ENCODE measurements at places on chromosomes 2 and 18.

DNA sequence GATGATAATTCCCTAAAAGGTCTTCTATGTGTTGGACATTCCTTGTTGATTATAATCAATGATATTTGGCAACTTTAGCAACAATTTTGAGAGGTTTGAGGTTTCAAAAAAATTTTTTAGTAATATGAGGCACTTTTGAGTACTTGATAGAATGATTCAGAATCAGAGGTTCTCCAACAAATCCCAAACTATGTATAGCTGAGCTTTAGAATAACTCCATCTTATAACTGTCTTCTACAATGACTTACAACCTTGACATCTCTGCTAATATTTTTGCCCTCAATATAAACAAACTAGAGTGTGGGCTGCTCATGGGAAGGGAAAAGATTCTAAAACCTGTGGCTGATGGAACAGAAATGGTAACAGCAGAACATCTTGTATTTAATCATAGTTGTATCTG lies 21.5 kb upstream of the SERPINB7 start:
- no peaks in the 10 kb centered on the region for H3K27me3 ChIP-seq
- H3K36me3 ChIP-seq, result no peaks in the 10 kb centered on the region
- H3K4me3 ChIP-seq, result no peak overlapping the region
- no peak for DNase-seq
- H3K27ac ChIP-seq, result no peak overlapping the region

- no peaks in the 10 kb centered on the region for H3K27me3 ChIP-seq
- no peak overlapping the region for H3K27ac ChIP-seq
- no peak for DNase-seq
These were observed 438.3 kb upstream of the LRATD1 start for GRCh38 chr2:14194233-14194632.

GRCh38 chr2:1818404-1818803 lies 74.1 kb upstream of the PXDN start:
- H3K4me3 ChIP-seq, result no peak overlapping the region
- H3K36me3 ChIP-seq, result peaks cover 3% of the 10 kb centered on the region
- no peak overlapping the region for H3K27ac ChIP-seq
- no peaks in the 10 kb centered on the region for H3K27me3 ChIP-seq
- DNase-seq, result no peak
- peaks cover 3% of the 10 kb centered on the region for H3K4me1 ChIP-seq

GRCh38 chr2:136215908-136216472 lies 98.0 kb upstream of the CXCR4 start:
- H3K27ac ChIP-seq, result no peak overlapping the region
- no peaks in the 10 kb centered on the region for H3K27me3 ChIP-seq
- H3K4me1 ChIP-seq, result peaks cover 37% of the 10 kb centered on the region

Data from effector memory CD8-positive, alpha-beta T cell (primary cell).